Cortex of kidney (tissue), 1 donor: ENCODE measurements at places on chromosomes 6 and 20.

- no peak for DNase-seq
Measured at GRCh38 chr20:35511814-35512420, 17.5 kb downstream of the C20orf173 start.

DNA sequence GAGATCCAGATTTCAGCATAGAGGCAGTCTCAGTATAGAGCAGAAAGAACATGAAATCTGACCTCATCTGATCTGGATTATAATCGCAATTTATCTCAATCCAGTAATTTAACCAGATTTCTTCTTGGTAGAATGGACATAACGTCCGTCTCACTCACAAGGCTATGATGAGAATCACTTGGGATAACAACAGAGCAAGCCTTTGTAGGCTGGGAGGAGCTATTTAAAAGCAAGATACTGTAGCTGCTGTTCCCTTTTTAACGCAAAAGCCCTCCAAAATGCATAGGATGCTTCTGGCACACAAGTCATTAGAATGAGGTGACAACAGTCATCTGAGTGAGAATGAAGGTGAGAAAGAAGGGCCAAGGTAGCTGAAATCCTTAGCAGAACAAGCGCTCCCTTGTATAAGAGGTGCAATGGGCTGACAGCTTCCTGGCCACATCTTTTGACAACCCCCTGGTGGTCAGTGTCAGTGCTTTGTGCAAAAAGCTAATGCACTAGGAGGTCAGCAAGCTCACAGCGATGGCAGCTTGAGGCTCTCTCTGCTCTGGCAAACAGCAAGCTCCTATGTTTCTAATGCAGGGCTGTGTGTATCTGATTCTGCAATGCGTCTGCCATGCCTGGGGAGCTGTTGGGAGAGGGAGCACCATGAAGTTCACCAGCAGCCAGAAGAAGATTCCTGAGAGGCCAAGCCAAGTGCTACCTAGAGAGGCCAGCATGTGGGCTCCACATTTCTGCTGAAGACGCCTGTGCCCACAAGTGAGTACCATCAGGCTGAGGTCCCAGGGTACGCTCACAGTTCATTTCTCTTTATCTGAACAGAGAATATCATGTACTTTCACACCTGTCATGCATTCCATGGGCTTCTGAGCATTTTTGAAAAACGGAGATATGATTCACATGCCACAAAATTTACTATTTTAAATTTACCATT lies 16.2 kb downstream of the METTL24 start:
- DNase-seq: no peak

- no peak for DNase-seq
Measured at GRCh38 chr6:80060774-80061173, 45.7 kb upstream of the BCKDHB start.

DNA sequence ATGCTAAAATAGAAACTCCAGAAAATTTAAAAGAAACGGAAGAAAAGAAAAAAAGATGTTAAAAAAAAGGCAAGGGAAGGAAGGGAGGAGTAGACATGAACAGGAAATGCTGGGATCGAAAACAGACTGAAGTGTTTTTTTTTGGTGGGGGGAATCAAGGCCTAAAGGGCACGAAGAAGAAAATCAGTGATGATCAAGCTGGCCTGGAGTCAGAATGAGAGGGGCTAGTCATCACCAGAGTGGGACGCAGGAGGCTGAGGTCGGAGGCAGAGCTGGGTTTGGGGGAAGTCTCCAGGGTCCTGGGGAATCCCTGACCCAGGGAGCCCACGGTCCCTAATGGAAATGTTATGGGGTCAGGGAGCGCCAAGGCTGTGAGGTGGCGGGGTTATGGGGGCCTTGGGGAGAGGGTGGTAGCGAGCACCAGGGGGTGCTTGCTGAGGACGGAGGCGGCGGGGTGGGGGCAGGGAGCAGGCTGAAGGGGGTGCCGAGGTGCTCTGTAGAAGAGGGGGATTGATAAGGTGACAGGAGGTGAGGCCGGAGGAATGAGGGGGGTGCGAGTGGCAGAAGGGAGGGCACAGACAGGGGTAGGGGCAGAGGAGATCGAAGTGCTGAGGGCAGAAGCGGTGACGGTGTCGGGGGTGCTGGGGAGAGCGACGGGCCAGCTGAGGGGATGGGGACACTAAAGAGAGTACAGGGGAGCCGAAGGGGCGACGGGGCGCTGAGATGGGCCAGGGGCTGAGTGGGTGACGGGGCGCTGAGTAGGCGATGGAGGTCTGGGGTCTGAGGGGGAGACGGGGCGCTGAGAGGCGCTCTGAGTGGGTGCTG lies 684 bp downstream of the ZNFX1 start:
- no peak for DNase-seq

DNA sequence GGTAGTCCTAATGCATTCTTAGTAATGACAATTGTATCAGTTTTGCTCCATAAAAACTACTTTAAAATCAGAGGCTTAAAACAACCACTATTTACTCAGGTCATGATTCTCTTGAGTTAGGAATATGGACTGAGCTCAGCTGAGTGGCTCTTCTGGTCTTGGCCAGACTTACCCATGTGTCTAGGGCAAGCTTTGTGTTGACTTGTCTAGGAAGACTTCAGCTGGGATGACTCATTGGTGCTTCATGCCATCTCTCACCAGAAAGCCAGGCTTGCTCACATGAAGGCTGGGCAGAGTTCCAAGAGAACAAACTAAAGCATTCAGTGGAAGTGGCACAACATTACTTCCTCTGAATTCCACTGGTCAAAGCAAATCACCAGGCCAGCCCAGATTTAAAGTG lies 155.3 kb downstream of the DHX35 start:
- DNase-seq: no peak

DNA sequence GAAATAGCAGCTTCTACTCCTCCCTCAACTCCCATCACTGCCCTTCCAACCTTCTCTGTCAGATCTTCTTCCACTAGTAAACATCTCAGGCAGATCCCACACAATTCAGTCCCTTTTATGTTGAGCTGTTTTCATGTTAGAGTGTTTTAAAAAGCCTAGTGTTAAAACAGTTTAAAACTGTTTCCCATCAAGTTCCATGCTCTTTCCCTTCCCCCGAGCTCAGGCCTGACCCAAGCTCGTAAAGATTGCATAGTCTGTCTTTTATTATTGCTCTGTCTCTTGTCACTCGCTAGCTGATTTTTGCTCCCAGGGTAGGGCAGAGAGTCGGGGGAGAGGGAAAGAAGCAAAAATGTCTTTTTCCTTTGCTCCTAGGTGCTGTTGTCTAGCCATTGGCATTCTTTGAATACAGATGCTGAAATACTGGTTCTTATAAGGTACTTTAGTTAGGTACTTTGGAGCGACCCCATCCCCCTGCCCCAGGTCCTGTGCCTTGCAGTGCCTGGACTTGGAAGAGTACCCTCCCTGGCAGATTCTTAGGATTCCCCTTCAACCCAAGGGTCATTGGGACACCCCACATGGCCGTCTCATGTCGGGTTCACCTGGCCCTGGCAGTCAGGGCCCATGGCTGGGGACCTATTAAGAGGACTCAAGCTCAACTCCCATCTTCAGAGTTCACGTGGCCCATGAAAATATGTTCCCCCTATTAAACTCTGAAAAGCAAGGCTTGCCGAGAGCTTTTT lies 101.2 kb upstream of the ARMC2 start:
- DNase-seq: no peak

DNA sequence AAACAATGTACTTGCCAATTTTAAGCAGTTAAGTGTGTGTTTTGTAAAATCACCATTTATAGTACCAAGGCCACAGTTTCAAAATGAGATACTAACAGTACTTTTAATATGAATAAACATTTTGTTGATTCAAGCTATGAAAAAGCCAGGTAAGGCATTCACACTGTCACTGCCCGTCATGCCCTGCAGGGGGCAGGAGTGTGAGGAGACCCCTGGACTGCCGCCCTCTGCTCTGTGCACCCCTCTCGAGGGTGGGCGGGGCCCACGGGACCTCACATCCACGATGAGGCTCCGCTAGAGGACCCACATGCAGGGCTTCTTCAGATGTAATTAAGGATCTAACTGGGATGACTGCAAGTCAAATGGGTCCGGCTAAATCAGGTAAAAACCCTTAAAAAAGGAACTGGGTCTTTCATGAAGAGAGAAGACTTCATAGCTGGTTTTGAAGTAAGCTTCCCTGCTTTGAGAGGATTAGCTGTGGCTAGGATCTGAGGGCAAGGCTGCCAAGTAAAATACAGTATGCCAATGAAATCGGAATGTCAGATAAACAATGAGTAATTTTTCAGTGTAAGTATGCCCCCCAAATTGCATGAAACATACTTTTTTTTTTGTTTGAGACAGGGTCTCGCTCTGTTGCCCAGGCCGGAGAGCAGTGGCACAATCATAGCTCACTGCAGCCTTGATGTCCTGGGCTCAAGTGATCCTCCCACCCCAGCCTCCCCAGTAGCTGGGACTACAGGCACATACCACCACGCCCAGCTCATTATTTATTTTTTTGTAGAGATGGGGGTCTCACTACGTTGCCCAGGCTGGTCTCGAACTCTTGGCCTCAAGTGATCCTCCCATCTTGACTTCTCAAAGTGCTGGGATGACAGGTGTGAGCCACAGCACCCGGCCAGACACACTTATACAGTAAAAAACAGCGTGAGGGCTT lies 18.7 kb downstream of the DIDO1 start:
- DNase-seq: no peak

DNA sequence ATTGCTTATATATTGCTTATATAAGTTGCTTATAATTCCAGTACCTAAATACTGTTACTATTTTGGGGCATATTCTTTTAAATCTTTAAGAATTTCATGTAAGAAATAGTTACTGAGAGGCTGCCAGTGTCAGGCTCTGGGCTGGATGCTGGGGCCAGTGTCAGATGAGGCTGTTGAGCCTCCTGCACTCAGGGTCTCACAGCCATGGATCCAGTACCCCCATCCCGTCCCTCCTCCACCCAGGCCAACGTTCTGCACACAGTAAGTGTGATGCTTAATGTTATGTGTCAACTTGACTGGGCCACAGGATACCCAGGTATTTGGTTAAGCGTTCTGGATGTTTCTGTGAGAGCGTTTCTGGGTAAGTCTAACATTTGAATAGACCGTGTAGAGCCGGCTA lies 119.5 kb upstream of the PMEPA1 start:
- no peak for DNase-seq

DNA sequence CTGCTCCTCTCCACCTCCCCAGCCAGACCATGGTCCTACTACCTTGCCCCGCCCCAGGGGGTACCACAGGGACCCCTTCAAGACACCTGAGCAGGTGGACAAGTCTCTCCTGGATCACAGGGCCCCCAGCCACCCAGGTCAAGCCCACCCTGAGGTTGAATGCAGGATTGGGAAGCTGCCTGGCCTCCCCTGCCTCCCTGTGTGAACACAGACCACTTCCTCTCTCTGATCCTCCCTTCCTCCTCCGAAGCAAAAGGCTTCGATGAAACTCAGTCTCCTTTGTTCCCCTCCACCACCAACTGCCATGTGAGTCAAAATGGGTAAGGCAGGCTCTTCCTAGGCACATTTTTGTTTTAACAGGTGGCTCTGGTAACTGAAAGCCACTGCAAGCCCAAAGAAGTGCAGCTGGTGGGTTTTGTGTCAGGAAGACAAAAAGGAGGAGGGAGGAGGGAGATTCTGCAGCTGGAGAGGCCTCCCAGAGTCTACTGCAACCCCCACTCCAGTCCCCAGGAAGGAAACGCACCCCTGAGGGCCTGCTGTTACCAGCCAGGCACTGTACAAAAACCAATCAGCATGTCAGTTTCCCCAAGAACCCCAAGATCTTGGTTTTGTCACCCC lies 5.4 kb downstream of the ADA start:
- DNase-seq: no peak

- DNase-seq: no peak
Measured at GRCh38 chr6:169839898-169840631, 88.6 kb downstream of the ERMARD start.

DNA sequence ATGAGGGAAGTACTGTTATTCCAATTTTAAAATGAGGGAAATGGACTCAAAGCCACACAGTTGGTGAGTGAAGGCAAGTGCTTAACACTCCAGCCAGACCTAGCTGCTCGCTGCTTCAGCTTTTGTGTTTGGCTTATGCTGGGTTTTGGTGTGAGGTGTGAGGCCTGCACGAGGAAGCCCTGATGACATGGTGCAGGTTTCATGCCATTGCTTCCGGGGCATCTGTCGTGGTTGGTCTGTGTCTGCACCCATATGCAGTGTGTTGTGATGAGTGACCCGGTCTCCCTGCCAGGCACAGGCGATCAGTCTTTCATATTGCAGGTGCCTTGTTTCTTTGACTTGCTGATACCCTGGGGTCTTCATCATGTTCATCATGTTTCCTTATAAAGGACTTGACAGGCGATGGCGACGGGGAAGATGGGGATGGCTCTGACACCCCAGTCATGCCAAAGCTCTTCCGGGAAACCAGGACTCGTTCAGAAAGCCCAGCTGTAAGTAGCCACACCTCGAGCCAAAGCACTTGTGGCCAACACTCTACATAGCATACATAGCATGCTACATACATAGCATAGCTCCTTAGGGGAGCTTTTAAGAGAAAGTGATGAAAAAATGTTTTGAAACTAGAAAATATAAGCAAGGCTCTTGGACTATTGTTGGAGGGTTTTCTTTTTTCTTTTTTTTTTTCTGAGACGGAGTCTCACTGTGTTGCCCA lies 22.3 kb downstream of the DNMT3B start:
- DNase-seq: no peak

DNA sequence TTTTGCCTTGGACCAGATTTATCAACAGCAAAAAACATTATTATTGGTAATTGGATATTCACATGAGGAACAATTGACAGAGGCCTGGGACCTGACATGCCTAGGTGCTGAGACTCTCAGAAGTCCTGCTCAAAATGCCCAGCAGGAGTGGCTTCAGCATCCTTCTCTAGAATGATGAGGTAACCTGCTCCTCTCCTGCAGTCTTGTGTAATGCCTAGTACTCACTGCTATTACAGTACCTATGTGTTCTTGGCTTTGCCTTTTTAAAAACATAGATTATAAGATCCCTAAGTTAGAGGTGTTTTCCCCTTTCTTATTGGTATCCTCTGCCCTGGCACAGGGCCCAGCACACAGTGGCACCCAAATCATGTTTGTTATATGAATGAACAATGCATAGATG lies 230.9 kb downstream of the PKHD1 start:
- DNase-seq: no peak

- no peak for DNase-seq
Measured at GRCh38 chr20:36629719-36630681, 16.0 kb downstream of the SLA2 start.

DNA sequence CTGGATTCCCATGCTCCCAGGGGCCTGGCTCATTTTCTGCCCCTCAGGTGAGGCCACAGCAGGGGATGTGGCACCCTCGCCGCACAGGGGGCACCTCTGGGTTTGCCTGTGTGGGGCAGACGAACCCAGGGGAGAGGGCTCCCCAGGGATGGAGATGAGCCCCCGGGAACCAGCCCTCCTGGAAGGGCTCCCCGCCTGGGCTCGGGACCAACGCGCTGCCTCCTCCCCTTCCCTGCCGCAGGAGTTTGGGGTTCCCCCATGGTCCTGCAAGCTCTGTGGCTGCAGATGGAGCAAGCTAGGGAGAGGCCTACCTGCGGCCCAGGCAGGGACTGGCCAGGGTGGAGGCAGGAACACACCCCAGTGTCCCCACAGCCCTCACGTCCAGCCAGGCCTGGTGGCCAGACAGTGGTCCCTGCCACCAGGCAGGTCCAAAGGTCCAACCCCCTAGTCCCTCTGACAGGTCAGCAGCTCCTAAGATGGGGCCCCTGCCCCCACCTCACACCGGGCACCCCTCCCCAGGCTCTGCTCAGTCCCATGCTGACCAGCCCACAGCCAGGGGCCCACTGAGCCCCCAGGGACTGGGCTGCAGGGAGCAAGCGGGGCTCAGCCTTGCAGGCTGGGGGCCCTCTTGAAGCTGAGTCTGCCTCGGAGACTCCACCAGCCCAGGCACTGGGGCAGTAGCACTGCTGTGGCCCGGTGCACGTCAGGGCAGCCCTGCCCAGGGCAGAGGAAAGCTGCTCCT lies 13.7 kb downstream of the LAMA5 start:
- no peak for DNase-seq
